ENCODE measurements at places on chromosomes 12 and 14. TPM values are rescaled to one million over a fixed set of nuclear protein-coding genes. Genes with fewer than 3 reads are reported as not detected.

DNA sequence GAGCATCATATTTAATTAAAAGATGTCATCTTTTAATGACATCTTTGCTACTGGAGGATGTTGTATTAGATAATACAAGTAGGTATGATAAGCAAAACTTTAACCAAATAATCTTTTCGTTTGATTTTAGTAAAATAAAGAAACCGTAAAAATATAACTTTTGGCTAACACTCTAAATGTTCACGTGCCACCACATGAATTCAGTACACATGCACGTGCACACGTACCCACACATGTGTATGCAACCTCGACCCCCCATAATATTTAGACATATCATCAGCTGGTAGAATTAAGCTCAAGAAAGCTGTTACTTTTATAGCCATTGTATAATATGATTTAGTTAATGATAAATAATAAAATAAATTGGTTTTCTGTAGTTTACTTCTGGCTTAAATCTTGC, 566.6 kb upstream of the FBXO33 start:
- H3K27me3 ChIP-seq = no peaks in the 10 kb centered on the region
- H3K4me1 ChIP-seq = no peaks in the 10 kb centered on the region
- H3K4me3 ChIP-seq = no peak overlapping the region
- no peak for DNase-seq
- no peaks in the 10 kb centered on the region for H3K36me3 ChIP-seq

DNA sequence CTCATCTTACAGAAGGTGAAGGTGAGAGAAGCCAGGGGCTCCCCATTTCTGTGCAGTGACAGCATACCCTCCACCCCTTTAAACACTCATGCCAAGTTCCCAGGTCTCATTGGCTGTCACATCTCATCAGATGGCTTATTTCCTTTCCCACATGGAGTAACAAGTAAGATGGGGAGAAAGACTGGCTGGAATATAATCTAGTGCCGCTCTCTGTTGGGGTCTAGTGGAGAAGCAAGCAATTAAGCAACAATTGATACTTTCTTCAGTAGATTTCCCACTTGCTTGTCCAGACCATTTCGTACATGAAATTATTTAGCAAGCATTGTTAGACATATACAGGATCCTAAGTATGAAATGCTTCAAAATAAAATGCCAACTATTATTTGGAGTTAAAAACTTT, 92.2 kb downstream of the SLC5A8 start:
- no peak overlapping the region for H3K27ac ChIP-seq
- no peak for DNase-seq
- H3K4me3 ChIP-seq = no peak overlapping the region
- no peaks in the 10 kb centered on the region for H3K36me3 ChIP-seq
- H3K4me1 ChIP-seq = no peaks in the 10 kb centered on the region
- no peaks in the 10 kb centered on the region for H3K27me3 ChIP-seq

DNA sequence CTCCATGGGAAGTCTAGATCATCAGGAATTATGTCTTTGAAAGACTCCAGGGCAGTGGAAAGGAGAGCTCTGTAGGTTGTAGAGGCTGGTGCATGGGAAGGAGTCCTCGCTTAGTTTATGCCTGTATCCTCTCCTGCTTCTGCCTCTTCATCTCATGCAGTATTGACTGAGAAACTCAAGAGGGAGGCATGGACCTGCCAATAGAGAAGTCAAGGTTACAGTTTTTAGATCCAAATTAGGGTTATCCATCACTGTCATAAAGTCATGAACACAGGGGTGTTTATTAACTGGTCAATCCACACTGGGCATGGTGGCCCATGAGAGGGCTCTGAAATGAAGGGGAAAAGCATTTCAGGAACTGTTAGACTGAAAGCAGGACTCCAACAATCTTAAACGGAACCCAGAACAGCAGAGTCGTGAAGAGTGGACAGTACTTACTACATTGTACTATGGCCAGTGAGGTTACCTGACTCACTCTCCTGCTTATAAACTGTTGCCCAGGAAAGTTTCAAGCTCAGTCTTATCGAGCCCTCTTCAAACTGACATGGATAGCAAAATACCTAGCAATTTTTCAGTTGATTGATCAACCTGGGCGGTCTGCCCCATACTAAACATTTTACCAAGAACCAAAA, 30.1 kb upstream of the DHRS7 start:
- H3K4me3 ChIP-seq = no peak overlapping the region
- DNase-seq = no peak
- H3K36me3 ChIP-seq = no peaks in the 10 kb centered on the region
- H3K27ac ChIP-seq = peak overlapping the region; percentile 33

GRCh38 chr12:104823985-104824461, 134.1 kb downstream of the SLC41A2 start:
- no peaks in the 10 kb centered on the region for H3K4me1 ChIP-seq
- no peak overlapping the region for H3K27ac ChIP-seq
- H3K36me3 ChIP-seq = no peaks in the 10 kb centered on the region
- no peak for DNase-seq
- no peaks in the 10 kb centered on the region for H3K27me3 ChIP-seq

- H3K4me1 ChIP-seq = no peaks in the 10 kb centered on the region
- H3K4me3 ChIP-seq = no peak overlapping the region
- DNase-seq = no peak
Measured at GRCh38 chr12:127565241-127565640, 701.7 kb upstream of the TMEM132C start.

DNA sequence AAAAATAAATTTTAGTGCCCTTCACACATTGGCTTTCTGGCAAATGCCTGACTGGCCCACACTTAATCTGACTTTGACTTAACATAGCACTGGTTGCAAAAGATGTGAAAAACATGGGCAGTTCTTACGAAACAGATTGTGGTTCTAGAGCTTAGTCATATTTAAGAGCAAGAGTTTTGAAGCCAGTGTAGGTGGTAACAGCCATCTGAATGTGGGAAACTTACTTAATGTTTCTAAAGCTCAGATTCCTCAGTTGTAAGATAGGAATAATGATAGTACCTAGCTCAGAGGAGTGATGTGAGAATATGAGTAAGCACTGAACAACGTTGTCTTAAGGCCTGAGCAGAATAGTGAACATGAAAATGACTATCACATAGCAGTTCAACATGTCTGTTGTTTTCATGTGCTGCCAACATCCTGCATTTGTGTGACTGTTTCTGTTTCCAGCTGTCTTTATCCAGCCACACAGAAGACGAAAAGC, 262.7 kb downstream of the SYT1 start:
- H3K4me1 ChIP-seq = no peaks in the 10 kb centered on the region
- H3K27ac ChIP-seq = no peak overlapping the region
- no peaks in the 10 kb centered on the region for H3K36me3 ChIP-seq
- no peak overlapping the region for H3K4me3 ChIP-seq

GRCh38 chr14:67710209-67710608, 8.5 kb downstream of the RDH12 start:
- no peak for DNase-seq
- H3K27ac ChIP-seq = no peak overlapping the region
- H3K4me1 ChIP-seq = no peaks in the 10 kb centered on the region

DNA sequence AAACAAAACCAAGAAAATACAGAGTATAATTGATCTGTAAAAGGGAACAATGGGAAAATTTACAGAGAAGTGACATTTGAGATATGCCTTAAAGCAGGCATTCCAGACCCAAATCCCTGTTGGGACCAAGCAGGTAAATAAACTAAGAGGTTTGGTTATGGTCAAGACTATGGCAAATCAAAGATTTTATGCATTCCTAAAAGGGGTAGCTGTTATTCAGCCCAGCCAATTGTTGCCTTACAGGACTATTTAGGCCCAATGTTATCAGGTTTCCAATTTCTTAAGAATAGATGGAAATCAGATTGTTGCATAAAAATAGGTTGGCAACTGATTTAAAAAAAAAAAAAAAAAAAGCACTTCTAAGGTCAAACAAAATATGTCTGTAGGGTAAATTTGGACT, 5.3 kb downstream of the DNAI7 start:
- H3K27me3 ChIP-seq = no peaks in the 10 kb centered on the region
- no peak for DNase-seq
- no peak overlapping the region for H3K27ac ChIP-seq

GRCh38 chr14:106203438-106203837, 677.1 kb downstream of the TMEM121 start:
- no peak for DNase-seq
- H3K4me3 ChIP-seq = no peak overlapping the region
- no peaks in the 10 kb centered on the region for H3K36me3 ChIP-seq
- no peaks in the 10 kb centered on the region for H3K4me1 ChIP-seq

GRCh38 chr14:95213774-95214173, 56.4 kb upstream of the DICER1 start:
- no peak for DNase-seq
- no peak overlapping the region for H3K27ac ChIP-seq
- no peaks in the 10 kb centered on the region for H3K27me3 ChIP-seq
- no peaks in the 10 kb centered on the region for H3K36me3 ChIP-seq
- H3K4me3 ChIP-seq = no peak overlapping the region

- DNase-seq = no peak
- H3K4me3 ChIP-seq = no peak overlapping the region
- no peaks in the 10 kb centered on the region for H3K27me3 ChIP-seq
- peak overlapping the region; percentile 68 for H3K27ac ChIP-seq
Measured at GRCh38 chr12:121781484-121781997, 11.9 kb downstream of the RHOF start.

GRCh38 chr12:79487386-79488110, 203.2 kb downstream of the PAWR start:
- no peak overlapping the region for H3K4me3 ChIP-seq
- no peaks in the 10 kb centered on the region for H3K36me3 ChIP-seq
- no peak for DNase-seq
- H3K27me3 ChIP-seq = no peaks in the 10 kb centered on the region
- no peaks in the 10 kb centered on the region for H3K4me1 ChIP-seq

DNA sequence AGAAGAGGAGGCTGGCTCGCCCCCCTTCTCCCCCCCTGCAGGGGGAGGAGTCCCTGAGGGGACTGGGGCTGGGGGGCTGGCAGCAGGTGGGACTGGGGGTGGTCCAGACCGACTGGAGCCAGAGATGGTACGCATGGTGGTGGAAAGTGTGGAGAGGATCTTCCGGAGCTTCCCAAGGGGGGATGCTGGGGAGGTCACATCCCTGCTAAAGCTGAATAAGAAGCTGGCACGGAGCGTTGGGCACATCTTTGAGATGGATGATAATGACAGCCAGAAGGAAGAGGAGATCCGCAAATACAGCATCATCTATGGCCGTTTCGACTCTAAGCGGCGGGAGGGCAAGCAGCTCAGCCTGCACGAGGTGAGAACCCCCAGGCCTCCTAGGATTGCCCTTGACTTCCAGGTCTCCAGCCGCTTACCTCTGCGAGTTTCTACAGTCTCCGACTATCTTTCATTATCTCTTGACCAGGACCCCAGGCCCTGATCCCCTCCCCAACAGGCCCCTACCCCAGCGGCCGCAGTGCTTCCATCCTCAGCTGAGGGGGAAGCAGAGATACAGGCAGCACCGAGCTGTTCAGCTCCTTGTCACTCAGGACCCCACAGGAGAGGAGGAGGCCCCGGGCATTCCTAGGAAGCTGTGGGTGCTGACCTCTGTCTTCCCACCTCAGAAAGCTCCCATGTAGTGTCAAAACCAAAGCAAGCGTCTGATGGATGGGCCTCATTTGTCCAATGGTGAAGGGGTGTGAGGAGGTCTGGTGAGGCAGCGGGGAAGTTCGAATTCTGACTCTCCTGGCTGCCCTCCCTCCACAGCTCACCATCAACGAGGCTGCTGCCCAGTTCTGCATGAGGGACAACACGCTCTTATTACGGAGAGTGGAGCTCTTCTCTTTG, 3.0 kb downstream of the NAB2 start:
- peak overlapping the region; percentile 89 for H3K4me3 ChIP-seq
- H3K27me3 ChIP-seq = no peaks in the 10 kb centered on the region
- H3K4me1 ChIP-seq = peaks cover 22% of the 10 kb centered on the region
- no peak for DNase-seq

DNA sequence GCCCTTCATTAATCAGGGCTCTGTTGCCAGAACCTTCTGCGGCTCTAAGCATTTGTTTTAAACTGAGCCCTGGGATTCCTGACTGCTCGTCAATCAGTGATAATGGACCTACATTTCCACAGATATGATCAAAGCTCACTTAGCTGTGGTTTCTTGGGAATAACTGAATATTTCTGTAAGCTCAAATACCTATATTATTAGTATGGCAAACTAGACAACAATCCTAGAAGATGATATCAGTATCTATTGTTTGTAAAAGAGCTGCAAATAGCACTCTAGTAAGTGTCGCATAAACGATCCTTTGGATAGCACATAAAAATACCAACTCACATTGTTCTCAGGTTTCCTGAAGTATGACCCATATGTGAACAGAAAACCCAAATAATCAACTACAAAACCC, 150.4 kb downstream of the PPM1H start:
- no peaks in the 10 kb centered on the region for H3K27me3 ChIP-seq
- no peaks in the 10 kb centered on the region for H3K36me3 ChIP-seq
- no peaks in the 10 kb centered on the region for H3K4me1 ChIP-seq
- no peak overlapping the region for H3K4me3 ChIP-seq

DNA sequence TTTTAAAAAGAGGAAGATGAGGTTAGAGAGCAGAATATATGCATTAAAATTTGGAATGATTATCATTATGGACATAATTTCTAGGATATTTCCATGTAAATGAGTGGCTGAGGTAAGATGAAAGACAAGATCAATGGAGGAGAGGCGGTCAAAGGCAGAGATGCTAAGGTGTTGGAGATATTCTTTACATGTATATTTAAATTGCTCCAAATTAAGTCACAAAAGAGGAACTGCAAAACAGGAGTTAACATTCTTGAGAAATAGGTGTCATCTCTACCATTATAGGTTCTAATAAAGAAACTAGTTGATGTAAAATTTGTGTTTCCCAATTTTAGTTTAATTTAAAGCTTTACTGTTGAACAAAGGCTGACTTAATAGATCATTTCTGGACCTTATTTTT, 268.5 kb upstream of the PPFIA2 start:
- DNase-seq = no peak
- H3K4me3 ChIP-seq = no peak overlapping the region
- H3K4me1 ChIP-seq = no peaks in the 10 kb centered on the region
- H3K27ac ChIP-seq = no peak overlapping the region

- H3K36me3 ChIP-seq = no peaks in the 10 kb centered on the region
- no peak for DNase-seq
- no peak overlapping the region for H3K27ac ChIP-seq
- no peaks in the 10 kb centered on the region for H3K4me1 ChIP-seq
- no peaks in the 10 kb centered on the region for H3K27me3 ChIP-seq
Measured at GRCh38 chr14:94942601-94943000, 172.7 kb upstream of the GSC start.

GRCh38 chr12:85057370-85057963, 21.3 kb downstream of the LRRIQ1 start:
- no peaks in the 10 kb centered on the region for H3K36me3 ChIP-seq
- H3K4me3 ChIP-seq = no peak overlapping the region
- DNase-seq = no peak
- H3K4me1 ChIP-seq = no peaks in the 10 kb centered on the region
- H3K27me3 ChIP-seq = no peaks in the 10 kb centered on the region

GRCh38 chr14:82642425-82642824, 1108.8 kb upstream of the SEL1L start:
- H3K4me3 ChIP-seq = no peak overlapping the region
- no peaks in the 10 kb centered on the region for H3K36me3 ChIP-seq
- DNase-seq = no peak
- H3K27me3 ChIP-seq = no peaks in the 10 kb centered on the region
- H3K4me1 ChIP-seq = no peaks in the 10 kb centered on the region

GRCh38 chr14:68535404-68536017, 257.4 kb downstream of the ZFP36L1 start:
- no peaks in the 10 kb centered on the region for H3K36me3 ChIP-seq
- peak overlapping the region; percentile 47 for H3K27ac ChIP-seq
- peaks cover 11% of the 10 kb centered on the region for H3K4me1 ChIP-seq

Gene ARMH4
- 8.2 TPM for total RNA-seq

Gene NTF3
- total RNA-seq = not detected

Gene SRRM4
- not detected for total RNA-seq

Gene PTPRB
- 107 TPM for total RNA-seq

Gene TMEM63C
- total RNA-seq = not detected

Gene MAP3K9
- total RNA-seq = 0.29 TPM

Gene HOXC10
- 12.4 TPM for total RNA-seq

Gene MMP14
- total RNA-seq = 208 TPM

Gene GTF2H3
- 66.4 TPM for total RNA-seq

Gene KRT79
- not detected for total RNA-seq

Gene RNU4-1
- under 0.01 TPM for total RNA-seq

Gene SOX5
- 69.5 TPM for total RNA-seq

All from uterus (tissue), 4 donors.